Ascending aorta (tissue), 2 donors: ENCODE measurements at places on chromosomes 11 and 22. TPM values are rescaled to one million over a fixed set of nuclear protein-coding genes. Genes with fewer than 3 reads are reported as not detected.

- H3K27me3 ChIP-seq, result no peaks in the 10 kb centered on the region
- no peak overlapping the region for H3K4me3 ChIP-seq
- peaks cover 19% of the 10 kb centered on the region for H3K4me1 ChIP-seq
- no peak overlapping the region for H3K27ac ChIP-seq
These were observed 1.5 kb upstream of the SF3B2 start for GRCh38 chr11:66050581-66051231.

DNA sequence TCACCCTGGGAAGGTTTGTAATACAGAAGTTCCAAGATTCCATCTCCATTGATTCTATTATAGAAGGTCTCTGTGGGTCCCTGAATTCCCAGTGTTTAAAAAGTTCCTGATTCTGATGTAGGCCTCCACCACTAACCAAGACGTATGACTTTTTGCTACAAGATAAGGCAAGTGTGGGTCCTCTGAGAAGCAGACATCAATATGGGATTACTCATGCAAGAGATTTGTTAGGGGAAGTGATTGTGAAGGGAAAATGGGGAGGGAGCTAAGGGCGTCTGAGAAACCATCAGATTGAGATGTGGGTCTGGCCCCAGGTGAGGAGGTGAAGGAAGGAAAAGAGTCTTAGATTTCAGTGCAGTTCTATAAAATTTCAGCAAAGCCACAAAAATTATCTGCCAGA is 10.2 kb upstream of the LGR4 start:
- no peak for DNase-seq
- H3K36me3 ChIP-seq, result no peaks in the 10 kb centered on the region
- no peak overlapping the region for H3K27ac ChIP-seq
- H3K4me1 ChIP-seq, result no peaks in the 10 kb centered on the region

DNA sequence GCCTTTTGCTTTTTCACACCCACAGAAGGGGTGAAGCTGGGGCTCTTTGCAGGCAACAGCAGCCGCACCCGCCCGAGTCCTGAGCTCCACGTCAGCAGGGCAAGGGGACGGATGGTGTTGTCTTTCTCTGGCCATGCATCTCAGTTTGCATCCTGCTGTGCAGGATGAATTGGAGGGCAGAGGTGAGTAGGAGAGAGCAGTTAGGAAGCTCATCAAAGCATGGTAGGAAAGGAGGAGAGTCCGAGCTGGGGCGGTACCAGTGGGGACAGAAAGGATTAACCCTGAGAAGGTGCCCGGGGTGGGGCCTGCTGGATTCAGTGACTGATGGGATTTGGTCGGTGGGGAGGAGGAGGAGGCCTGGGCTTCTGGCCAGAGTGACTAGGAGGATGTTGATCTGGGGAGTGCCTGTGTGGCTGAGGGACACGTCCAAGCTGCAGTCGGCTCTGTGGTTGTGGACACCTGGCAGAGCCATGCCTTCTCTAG is 14.6 kb downstream of the FAM83F start:
- DNase-seq, result no peak
- no peak overlapping the region for H3K27ac ChIP-seq
- no peaks in the 10 kb centered on the region for H3K4me1 ChIP-seq
- no peaks in the 10 kb centered on the region for H3K36me3 ChIP-seq
- no peaks in the 10 kb centered on the region for H3K27me3 ChIP-seq

DNA sequence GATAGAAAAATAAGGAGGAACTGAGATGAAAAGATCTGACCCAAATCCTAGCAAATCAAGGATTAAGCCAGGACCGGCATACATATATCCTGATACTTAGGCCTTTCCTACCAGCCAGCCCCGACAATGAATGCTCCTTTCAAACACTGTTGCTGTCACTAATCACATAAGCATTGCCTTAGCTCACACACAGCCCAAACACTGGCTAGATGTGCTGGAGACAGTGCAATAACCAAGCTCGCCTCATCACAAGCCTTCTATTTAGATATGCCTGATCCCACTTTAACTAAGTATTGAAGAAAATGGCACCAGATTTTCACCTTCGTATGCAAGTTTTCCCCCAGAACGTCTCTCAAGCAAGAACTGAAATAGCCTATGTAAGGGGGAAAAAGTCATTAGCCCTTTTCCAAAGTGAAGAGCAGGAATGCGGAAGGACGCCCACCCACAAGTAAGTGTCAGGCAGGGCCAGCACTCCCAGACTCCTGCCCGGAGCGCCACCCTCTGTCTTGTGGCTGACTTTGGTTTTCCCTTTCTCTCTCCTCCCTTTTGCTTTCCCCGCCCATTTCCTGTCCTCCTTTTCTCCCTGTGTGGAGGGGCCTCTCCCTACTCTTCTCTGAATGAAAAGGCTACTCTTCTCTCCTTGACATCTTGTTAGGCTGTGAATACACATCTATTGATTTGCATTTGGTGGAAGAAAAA is 8.9 kb upstream of the OPCML start:
- H3K4me1 ChIP-seq, result no peaks in the 10 kb centered on the region
- H3K27me3 ChIP-seq, result no peaks in the 10 kb centered on the region
- no peak for DNase-seq
- no peaks in the 10 kb centered on the region for H3K36me3 ChIP-seq
- no peak overlapping the region for H3K4me3 ChIP-seq
- H3K27ac ChIP-seq, result no peak overlapping the region

DNA sequence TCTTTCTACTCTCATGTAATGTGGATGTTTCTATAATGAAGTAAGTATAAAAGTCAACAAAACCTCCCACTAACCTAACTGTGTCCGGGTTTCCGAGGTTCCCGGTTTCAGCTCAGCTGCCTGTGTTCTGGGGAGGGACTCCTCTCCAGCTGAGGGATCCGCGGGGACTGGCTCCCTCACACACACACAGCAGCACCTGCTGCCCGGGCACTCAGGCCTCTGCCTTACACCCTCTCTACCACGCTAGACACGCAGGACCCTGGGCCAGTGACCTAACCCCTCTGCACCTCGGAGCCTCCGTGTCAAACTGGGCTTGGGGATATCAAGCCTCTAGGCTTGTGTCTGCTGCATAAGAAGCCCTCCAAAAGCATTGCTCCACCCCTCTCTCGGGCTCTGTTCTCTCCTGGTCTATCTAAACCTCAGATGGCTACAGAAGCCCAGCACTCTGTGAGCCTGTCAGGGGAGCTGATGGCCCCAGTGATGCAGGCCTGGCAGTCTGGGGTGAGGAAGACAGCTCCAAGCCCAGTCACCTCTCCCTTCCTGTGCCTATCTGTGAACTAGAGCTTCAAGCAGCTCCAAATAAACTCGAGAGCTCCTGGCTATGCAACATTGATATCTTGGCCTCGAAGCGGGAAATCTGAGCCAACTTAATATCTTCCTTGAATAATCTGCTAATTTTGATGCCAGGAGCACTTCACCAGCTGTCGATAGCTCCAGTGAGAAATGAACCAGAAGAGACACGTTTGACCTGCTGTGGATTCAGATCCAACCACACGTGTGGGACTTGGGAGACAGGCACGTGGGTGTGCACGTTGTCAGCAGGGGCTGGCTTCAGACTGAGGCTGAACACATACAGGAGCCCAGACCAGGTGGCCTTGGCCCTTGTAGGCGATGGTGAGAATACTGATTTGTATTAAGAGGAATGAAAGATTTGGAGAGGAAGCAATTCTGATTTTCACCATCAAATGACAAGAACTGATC is 232.7 kb upstream of the B3GAT1 start:
- no peaks in the 10 kb centered on the region for H3K4me1 ChIP-seq
- no peak overlapping the region for H3K27ac ChIP-seq
- peak; percentile 35 for DNase-seq
- no peaks in the 10 kb centered on the region for H3K27me3 ChIP-seq
- no peak overlapping the region for H3K4me3 ChIP-seq

Gene JAML
- not detected for total RNA-seq

- peak overlapping the region; percentile 38 for H3K27ac ChIP-seq
- H3K27me3 ChIP-seq, result no peaks in the 10 kb centered on the region
- no peak overlapping the region for H3K4me3 ChIP-seq
- H3K36me3 ChIP-seq, result no peaks in the 10 kb centered on the region
- peaks cover 32% of the 10 kb centered on the region for H3K4me1 ChIP-seq
These were observed 5.4 kb downstream of the PLA2G6 start for GRCh38 chr22:38176170-38176741.

Gene EIF4G2
- total RNA-seq, result 311 TPM

Gene KRTAP5-8
- not detected for total RNA-seq

Gene APOBEC3A
- not detected for total RNA-seq

DNA sequence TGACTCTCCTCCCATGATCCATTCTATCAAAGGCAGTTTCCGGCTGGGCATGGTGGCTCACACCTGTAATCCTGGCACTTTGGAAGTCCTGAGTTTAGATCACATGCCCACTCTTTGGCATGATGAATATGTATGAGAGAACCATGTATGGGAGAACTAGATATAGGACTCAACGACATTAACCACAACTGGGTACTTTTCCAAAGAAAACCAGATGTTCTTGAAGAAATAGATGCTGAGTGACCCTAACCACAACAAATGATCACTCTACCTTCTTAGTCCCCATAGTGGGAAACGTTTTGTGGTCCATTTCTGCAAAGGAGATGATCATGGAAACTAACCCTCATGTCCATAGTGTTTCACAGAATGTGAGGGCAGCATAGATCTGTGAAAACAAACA is 13.6 kb downstream of the FJX1 start:
- no peak overlapping the region for H3K27ac ChIP-seq
- no peaks in the 10 kb centered on the region for H3K36me3 ChIP-seq
- no peaks in the 10 kb centered on the region for H3K27me3 ChIP-seq
- no peak for DNase-seq
- no peaks in the 10 kb centered on the region for H3K4me1 ChIP-seq

DNA sequence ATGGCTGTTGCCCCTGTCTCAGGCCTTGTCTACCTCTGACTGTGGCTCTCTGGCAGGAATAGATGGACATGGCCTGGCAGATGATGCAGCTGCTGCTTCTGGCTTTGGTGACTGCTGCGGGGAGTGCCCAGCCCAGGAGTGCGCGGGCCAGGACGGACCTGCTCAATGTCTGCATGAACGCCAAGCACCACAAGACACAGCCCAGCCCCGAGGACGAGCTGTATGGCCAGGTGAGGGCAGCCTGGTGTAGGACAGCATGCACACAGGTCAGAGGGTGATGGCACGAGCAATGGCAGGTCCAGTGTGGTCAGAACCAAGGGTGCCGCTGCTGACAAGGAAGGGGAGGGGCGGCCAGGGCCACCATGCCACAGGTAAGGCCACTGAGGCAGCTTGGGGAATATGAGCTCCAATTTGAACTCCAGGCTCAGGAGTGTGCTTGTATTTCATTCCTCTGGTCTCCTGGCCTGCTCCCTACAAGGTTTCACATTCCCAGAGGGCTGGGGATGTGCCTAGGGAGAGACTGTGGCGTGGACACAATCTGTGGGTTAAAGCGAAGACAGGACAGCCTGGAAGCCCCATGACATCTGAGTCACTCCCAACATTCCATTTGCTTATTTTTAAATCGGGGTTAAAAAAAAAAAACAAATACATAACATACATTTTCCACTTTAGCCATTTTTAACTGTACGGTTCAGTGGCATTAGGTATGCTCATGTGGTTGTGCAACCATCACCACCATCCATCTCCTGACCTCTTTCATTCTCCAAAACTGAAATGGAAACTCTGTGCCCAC is 562 bp downstream of the FOLR3 start:
- H3K4me3 ChIP-seq, result no peak overlapping the region
- no peaks in the 10 kb centered on the region for H3K36me3 ChIP-seq
- H3K4me1 ChIP-seq, result no peaks in the 10 kb centered on the region

Gene RIC8A
- total RNA-seq, result 102 TPM

Gene MB
- total RNA-seq, result not detected

DNA sequence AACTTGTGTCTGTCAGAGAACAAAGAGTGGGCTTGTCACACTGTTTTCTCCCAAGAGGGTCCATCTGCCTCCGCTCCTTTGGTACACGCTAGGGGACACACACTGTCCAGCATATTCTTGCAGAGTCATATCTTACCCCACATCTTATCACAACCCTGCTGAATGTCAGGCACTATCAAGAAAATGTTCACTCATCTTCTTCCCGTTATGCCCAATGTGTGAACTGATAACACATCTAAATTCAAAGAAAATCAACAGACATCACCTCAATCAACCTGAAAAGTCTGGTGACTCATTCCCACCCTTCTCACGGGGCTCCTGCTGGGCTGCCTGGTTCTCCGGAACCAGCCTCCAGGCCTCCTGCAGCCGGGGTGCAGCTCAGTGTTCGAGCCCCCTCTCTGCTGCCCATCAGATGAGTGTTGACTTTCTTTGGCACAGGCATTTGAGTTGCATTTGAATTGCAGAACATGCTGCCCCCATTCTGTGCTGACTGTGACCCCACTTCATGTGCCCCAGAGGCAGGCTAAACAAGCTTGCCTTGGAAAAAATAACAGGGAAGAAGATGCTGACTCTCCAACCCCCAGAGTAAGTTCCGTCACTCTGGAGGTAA is 19.4 kb downstream of the GRAP2 start:
- H3K4me3 ChIP-seq, result no peak overlapping the region
- no peak for DNase-seq
- no peaks in the 10 kb centered on the region for H3K4me1 ChIP-seq
- no peak overlapping the region for H3K27ac ChIP-seq

GRCh38 chr11:32210556-32210955 is 119.7 kb downstream of the RCN1 start:
- H3K4me3 ChIP-seq, result no peak overlapping the region
- H3K27ac ChIP-seq, result no peak overlapping the region
- H3K27me3 ChIP-seq, result no peaks in the 10 kb centered on the region
- DNase-seq, result no peak

- H3K27me3 ChIP-seq, result no peaks in the 10 kb centered on the region
- no peaks in the 10 kb centered on the region for H3K36me3 ChIP-seq
- no peak overlapping the region for H3K27ac ChIP-seq
- no peak overlapping the region for H3K4me3 ChIP-seq
These were observed 26.0 kb downstream of the POU2AF1 start for GRCh38 chr11:111352935-111353710.

Gene CLDN5
- 482 TPM for total RNA-seq

Gene GAL
- not detected for total RNA-seq

Gene ALDH3B1
- 42.8 TPM for total RNA-seq

DNA sequence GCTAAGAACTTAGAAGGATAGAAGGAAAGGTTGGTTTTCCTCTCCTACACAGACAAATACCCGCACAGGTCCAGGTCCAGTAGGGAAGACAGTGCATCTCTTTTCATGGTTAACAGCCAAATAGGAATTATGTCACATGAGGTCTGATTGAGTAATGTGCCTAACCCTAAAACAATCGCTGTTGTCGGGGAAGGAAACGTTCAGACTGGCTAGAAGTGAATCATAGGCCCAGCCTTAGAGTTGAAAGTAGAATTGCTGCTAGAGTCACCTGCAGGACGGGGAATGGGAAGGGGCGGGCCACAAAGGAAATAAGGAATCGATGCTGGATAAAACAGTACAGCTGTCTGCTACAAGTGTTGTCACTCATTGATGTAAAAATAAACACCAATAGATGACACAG is 12.4 kb upstream of the HTATIP2 start:
- H3K4me3 ChIP-seq, result no peak overlapping the region
- H3K27me3 ChIP-seq, result no peaks in the 10 kb centered on the region
- H3K27ac ChIP-seq, result no peak overlapping the region
- no peak for DNase-seq
- no peaks in the 10 kb centered on the region for H3K36me3 ChIP-seq
